ENCODE measurements at places on chromosomes 2 and 18.
A peak's percentile ranks its signal among the peaks of the same experiment; 100 is the strongest.

- DNase-seq, result no peak
Measured at GRCh38 chr2:112947374-112947773, 30.4 kb upstream of the IL36G start.

DNA sequence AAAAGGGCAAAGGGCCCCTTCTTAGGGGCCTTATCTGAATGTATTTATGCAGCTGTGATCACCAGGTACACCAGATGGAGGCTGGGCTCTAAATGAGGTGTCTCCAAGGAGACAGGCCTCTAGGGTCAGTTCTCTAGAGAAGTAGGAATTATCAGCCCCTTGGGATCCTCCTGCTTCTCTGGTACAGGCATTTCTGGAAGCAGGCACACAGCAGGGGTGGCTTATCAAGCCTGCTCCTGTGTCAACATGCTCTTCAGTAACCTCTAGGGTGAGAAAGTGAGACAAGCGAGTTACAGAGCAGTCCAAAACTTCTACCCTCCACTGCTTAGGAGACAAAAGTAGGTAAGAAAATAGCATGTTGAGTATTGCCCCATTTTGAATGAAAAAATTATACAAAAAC is 13.8 kb downstream of the TPGS2 start:
- DNase-seq, result no peak

GRCh38 chr18:36149514-36150289 is 20.0 kb downstream of the ELP2 start:
- DNase-seq, result no peak

GRCh38 chr2:187383043-187383800 is 64.8 kb downstream of the CALCRL start:
- DNase-seq, result no peak

DNA sequence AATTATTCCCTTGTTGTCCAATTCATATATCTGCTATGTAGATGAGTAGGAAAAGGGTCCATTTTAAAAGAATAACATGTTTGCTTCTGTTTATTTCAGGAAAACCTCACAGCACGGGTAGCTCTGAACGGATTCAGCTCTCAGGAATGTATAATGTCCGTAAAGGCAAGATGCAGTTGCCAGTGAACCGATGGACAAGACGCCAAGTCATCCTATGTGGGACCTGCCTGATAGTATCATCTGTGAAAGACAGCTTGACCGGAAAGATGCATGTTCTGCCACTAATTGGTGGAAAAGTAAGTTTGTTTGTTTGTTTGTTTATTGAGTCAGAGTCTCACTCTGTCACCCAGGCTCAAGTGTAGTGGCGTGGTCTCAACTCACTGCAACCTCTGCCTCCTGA is 114.6 kb downstream of the PHLPP1 start:
- no peak for DNase-seq

GRCh38 chr2:36705326-36706020 is 9.0 kb downstream of the VIT start:
- DNase-seq, result no peak

GRCh38 chr2:233098618-233099017 is 38.5 kb downstream of the INPP5D start:
- DNase-seq, result no peak

DNA sequence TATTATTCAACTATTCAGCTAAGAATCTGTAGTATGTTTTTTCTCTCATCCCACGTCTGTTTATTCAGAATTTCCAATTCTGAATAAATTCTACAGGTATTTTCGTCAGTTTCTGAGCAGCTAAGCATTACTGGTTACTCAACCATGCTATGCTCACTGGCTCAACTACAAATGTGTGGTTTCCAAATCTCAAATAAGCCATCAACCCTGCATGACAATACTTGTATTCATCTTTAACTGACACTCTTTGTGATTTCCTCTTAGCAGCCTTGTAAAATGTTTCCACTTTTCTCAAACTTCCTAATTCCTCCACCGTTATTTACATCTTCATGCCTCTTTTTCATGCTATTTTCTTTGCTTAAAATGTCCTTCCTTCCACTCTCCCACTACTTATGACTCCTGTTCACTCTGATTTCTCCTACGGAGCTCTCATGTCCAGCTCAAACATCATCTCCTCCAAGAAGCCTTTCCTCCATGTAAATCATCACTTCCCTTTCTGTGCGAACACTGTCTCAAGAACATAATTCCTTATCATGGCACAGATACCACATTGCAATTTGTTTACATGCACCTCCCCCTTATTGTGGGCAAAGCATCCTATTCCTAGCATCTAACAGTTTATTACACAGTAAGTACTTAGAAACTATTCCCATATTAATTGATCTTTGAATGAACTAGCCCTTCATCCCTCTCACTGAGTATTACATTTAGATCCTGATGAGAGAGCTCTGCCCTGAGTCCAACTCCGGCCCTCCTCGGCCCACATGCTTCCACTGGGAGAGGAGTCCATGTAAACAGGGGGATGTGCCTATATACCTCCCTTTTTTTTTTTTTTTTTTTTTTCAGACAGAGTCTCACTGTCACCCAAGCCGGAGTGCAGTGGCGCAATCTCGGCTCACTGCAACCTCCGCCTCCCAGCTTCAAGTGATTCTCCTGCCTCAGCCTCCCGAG is 10.5 kb downstream of the CCDC88A start:
- DNase-seq, result no peak

DNA sequence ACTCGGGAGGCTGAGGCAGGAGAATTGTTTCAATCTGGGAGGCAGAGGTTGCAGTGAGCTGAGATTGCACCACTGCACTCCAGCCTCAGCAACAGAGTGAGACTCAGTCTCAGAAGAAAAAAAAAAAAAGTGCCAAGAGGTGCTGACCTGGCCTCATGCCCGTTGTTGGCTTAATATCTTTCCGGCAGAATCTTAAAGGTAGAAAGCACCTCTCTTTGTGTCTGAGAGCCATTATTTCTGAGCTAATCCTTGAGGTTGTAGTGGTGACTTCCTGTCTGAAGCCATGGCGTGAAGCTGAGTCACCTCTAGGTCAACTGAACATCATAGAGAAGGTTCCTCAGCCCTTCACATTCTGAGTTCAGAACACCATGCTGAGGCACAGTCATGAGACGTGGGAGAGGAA is 60.4 kb downstream of the WDSUB1 start:
- no peak for DNase-seq

DNA sequence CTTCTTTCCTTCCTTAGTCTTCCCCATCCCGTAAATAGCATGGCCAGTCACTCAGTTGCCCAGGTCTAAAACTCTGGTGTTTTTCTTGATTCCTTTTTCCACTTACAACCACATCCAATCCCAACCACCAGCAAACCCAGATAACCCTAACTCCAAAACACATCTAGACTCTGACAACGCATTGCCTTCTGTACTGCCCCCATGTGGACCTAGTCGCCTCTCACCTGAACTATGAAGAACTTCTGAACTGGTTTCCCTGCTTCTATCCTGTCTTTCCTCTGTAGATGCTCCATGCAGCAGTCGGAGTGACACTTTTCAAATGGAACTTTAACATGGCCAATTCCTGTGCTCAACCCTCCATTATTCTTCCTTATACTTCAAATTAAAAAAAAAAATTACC is 26.5 kb downstream of the ST6GAL2 start:
- DNase-seq, result peak; percentile 11

- no peak for DNase-seq
Measured at GRCh38 chr2:165283342-165283741, 44.1 kb downstream of the SCN2A start.

- no peak for DNase-seq
Measured at GRCh38 chr18:79760881-79761280, 36.9 kb upstream of the KCNG2 start.

GRCh38 chr18:23539911-23540525 is 36.7 kb downstream of the RMC1 start:
- no peak for DNase-seq

- no peak for DNase-seq
Measured at GRCh38 chr2:85143463-85144082, 10.4 kb downstream of the TCF7L1 start.

DNA sequence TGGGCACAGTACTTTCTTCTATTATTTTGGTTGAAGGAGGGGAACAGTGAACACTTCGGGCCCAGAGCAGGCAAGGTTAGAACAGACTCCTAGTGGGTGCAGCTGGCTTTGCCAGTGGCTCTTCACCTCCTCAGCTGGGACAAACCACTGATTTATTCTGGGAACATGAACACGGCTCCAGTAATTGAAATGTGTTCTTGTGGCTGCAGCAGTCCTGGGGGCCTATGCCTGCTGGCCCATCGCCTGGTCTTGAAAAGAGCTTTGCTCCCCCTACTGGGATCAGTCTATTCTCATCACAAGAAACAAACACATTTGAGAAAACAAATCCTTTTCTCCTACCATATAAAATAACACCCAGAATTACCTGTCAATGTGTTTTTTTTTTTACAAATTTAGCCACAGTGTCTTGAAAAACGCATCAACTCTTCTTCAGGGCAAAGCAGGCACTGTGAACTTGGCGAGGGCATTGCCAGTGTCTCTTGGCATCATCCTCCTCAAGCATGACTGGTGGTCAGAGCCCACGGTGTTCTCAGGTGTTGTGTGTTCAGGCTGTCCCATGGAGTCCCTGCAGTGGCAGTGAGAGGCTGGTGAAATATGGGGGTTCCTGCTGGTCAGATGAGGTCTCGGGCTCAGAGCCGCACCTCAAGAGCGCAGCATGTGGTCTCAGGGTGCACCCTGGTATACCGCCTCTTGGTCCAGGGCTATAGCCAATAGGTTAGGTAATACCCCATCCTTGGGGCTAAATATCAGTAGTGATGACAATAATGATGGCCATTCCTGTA is 51.3 kb downstream of the RNF144A start:
- DNase-seq, result no peak

- no peak for DNase-seq
Measured at GRCh38 chr18:26460449-26461091, 87.8 kb downstream of the KCTD1 start.

DNA sequence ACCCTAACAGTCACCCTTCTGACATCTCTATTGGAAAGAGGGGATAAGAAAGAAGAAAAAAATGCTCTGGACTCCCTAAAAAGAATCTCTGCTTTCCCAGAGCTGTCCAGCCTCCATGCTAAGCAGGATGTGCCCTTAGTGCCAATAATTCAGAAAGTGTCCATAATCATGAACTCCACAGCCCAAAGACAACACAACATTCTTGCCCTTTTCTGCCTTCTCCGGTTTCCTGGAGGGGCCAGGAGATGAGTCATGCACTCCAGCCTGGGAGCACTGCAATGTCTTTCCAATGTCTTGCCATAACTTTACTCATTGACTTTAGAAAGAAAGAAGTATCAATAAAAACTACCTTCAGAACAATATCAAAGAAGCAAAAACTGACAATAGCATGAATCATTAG is 44.0 kb downstream of the KLF7 start:
- DNase-seq, result no peak

- no peak for DNase-seq
Measured at GRCh38 chr2:221590861-221591365, 18.8 kb upstream of the EPHA4 start.

GRCh38 chr18:46574000-46574742 is 82.8 kb downstream of the LOXHD1 start:
- no peak for DNase-seq

DNA sequence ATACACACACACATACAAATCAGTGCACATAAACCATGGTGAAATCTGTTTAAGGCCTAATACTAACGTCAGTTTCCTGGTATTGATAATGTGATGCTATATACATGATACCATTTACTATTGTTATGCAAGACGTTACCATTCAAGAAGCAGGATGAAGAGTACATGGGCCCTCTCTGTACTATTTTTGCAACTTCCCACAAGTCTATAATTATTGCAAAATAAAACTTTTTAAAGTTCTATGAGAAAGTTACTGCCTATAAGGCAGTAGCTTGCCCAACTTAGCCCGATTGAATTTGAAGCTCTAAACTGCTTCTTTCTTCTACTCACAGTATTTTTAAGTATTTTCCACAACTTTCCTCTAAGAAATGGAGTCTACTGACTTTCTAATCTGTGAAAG is 74.0 kb downstream of the BCL2 start:
- no peak for DNase-seq

DNA sequence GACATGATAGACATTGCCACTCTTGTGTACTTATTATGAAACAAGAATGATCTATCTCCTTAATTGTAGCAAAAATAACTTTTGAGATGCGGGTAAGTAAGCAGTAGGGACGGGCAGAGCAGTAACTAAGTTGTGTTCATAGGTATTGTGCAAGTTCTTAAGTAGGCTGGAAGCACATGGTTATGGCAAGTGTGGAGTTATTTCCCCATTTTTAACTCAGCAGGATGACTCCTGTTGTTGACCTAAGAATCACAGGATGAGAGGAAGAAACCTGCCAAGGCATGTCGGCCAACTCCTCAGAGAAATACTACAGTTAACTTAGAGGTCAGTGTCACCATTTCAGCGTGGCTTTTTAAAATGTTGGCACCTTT is 51.1 kb upstream of the FN1 start:
- no peak for DNase-seq

DNA sequence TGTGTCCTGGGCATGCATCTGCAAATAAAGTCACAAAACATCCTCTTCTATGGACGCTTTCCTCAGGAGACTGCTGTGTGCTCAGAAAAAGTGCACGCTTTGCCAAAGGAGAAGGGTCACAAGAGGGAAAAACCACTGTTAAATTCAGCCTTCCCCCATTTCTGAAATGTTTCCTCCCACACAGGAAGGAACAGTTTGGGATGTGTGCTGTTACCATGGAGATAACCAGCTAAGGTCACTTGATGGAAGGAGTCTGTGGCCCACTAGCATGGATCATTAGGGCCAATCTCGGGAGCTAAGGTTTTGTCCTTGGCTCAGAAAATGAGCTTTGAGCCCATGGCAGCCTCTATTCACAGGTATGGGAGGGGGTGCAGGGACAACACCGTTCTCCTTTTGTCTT is 5.6 kb downstream of the KCNE4 start:
- DNase-seq, result no peak

DNA sequence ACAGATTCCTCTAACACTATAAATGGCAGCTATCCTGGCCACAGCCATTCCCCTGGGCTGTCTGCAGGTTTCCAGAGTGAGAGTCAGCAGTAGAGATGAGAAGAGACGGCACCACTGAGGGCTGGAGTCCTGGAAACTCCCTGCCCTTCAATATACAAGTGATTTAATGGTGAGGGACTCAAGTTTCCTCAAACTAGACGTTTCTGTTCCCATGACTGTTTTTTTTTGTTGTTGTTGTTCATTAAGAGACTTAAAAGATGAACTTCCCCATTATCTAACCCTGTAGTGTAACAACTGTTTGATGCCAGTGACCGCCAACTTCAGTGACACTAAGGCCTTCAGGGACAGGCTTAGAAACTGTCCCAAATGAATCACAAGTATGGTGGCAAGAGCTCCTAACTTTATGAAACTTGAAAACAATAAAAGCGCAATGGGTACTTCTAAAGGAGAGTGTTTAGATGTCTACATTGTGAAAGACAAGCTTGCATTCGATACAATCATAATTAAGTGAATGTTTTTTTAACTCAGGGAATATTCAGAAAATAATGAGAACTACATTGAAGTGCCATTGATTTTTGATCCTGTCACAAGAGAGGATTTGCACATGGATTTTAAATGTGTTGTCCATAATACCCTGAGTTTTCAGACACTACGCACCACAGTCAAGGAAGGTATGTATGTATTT is 34.0 kb downstream of the IL1R2 start:
- no peak for DNase-seq

GRCh38 chr2:178211460-178211859 is 17.1 kb downstream of the OSBPL6 start:
- no peak for DNase-seq
